ENCODE measurements at places on chromosomes 7 and 10.

DNA sequence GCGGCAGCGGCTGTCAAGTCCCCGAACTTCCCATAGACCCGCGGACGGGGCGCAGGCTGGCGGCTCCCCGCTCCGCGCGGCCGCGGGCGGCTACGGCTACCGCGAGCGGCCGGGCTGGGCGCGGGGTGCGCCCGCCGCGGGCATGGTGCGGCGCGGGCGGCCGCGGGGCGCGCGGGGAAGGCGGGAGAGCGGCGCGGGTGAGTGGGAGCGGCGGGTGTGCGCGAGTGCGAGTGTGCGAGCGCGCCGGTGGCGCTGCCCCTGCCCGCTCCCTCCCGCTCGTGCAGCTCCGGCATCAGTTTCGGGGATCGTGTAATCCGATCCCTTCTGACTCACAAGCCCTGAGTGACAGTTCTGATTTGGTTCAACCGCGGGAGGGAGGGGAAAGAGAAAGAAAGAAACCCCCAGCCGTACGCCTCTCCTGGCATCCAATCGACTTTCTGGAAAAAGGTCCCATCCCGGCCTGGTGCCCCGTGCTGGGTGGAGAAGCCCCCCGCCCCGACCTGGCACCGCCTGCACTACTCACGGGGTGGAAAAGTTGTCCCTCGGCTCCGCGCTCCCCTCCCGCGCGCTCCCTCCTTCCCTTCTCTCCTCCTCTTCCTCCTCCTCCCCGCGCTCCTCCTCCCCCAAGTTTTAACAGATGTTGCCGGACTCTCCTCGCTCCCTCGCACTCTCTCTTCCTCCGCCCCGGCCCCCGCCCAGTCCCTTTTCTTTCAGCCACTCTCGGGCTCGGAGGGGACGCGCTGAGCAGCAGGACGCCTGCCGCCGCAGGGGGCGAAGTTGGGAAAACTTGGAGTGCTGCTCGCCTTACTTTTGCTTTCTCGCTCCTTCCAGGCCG, at the start of gene GLI3:
Gene GLI3, minus strand, starts transcription at position 234 of the 835 bp plus-strand sequence. CDS start 13,956 bp downstream, outside the sequence.
- peak; percentile 15 for DNase-seq

- no peak for DNase-seq
Observed at GRCh38 chr10:122113945-122114747, 125.2 kb downstream of the TACC2 start.

- DNase-seq, result no peak
Observed at GRCh38 chr7:111749625-111750024, 187.3 kb upstream of the IMMP2L start.

DNA sequence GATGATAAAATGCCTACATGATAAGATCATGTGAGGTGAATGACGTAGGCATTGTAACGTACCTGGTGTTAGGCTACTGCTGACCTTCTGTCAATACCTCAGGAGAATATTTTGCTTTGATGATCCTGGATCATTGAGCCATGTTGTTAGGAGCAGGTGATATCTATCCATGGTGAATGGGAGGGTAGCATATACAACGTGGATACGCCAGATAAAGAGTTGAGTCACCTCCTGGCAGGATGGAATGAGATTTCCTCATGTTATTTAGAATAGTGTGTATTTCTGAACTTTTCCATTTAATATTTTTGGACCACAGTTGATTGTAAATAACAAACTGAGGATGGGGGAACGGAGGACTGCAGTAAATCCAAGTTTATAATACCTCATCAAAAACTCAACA, 11.8 kb upstream of the CLDN12 start:
- no peak for DNase-seq

DNA sequence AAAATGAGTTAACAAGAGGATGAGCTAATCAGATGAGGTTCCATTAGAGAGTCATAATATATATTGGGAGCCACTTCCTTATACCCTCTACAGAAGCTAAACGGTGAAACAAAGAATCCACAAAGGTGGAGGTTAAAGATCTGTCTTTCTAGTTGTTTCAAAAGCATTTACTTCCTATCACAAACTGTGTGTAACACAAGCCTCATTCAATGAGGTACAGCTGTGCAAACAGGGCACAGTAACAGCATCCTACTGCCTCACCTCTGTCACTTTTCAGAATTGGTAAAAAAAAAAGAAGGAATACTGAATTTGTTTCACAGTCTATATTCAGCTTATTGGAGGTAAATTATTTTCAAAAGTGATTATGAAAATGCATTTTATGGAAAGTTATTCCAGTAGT, 128.7 kb downstream of the AGMO start:
- DNase-seq, result no peak

- DNase-seq, result no peak
Observed at GRCh38 chr10:128630787-128631252, 504.6 kb upstream of the MKI67 start.

GRCh38 chr10:91596825-91597196, 36.1 kb downstream of the PPP1R3C start:
- no peak for DNase-seq

- DNase-seq, result no peak
Observed at GRCh38 chr10:84262190-84262956, 17.5 kb downstream of the RGR start.

All from GM12864 (cell line).